ENCODE measurements at places on chromosomes 7 and 10. TPM values are rescaled to one million over a fixed set of nuclear protein-coding genes. Genes with fewer than 3 reads are reported as not detected.

Gene DKK1
- 111 TPM for total RNA-seq

Gene GHITM
- total RNA-seq = 203 TPM

Gene CYP17A1
- not detected for total RNA-seq

Gene SCIN
- total RNA-seq = 0.18 TPM

Gene ITPRIP
- total RNA-seq = 16.6 TPM

Gene HOGA1
- total RNA-seq = 0.18 TPM

Gene C10orf67
- total RNA-seq = not detected

Gene NUTM2B
- 0.11 TPM for total RNA-seq

Gene CYP2C9
- total RNA-seq = not detected

Gene ADRB1
- 0.13 TPM for total RNA-seq

Gene SPDYE8
- total RNA-seq = not detected

Gene GLI3
- total RNA-seq = 3.8 TPM

Gene GIMAP8
- total RNA-seq = 104 TPM

Gene ZNF503
- total RNA-seq = 1.3 TPM

Gene ADAP1
- 1.8 TPM for total RNA-seq

Gene MEPCE
- 48.3 TPM for total RNA-seq

Gene TFAM
- total RNA-seq = 58.6 TPM

Gene DRGX
- total RNA-seq = not detected

Gene TAC1
- total RNA-seq = not detected

Gene CYP26C1
- total RNA-seq = 0.33 TPM

Gene STEAP1
- 18.6 TPM for total RNA-seq

Gene OPN1SW
- total RNA-seq = not detected

Gene EN2
- not detected for total RNA-seq

Gene OR9A2
- not detected for total RNA-seq

Gene FFAR4
- not detected for total RNA-seq

Gene TAS2R41
- total RNA-seq = not detected

Gene ZNF117
- 3.4 TPM for total RNA-seq

Gene STAM
- total RNA-seq = 17.5 TPM

Gene WNT8B
- not detected for total RNA-seq

Gene IPMK
- total RNA-seq = 11.0 TPM

Gene HPSE2
- not detected for total RNA-seq

Gene DMBT1
- total RNA-seq = not detected

Gene HEPACAM2
- 0.07 TPM for total RNA-seq

Gene ZNF722
- not detected for total RNA-seq

Gene CNTNAP2
- not detected for total RNA-seq

Gene MARVELD1
- total RNA-seq = 21.2 TPM

Gene GIMAP5
- 4.4 TPM for total RNA-seq

Gene PLXNA4
- 12.5 TPM for total RNA-seq

Gene WIPF3
- not detected for total RNA-seq

Gene MAGI2
- total RNA-seq = 2.7 TPM

Gene PTPRE
- 43.3 TPM for total RNA-seq

Gene PSD
- 0.07 TPM for total RNA-seq

Gene TMEM270
- total RNA-seq = not detected

Gene SEMA3D
- 0.95 TPM for total RNA-seq

Gene CDK1
- 44.6 TPM for total RNA-seq

Gene PNLIPRP3
- total RNA-seq = not detected

Gene LIPN
- not detected for total RNA-seq

Gene ASB10
- not detected for total RNA-seq

Gene MYH16
- 0.53 TPM for total RNA-seq

Gene TEX36
- total RNA-seq = not detected

Gene C10orf90
- total RNA-seq = not detected

Gene ARMH3
- total RNA-seq = 9.7 TPM

Gene MMP21
- 0.07 TPM for total RNA-seq

Data from pulmonary artery endothelial cell (primary cell).